Stimulated activated naive CD4-positive, alpha-beta T cell (primary cell): ENCODE measurements at places on chromosomes 11 and 22.

GRCh38 chr11:97269527-97269926 is 879.7 kb downstream of the JRKL start:
- DNase-seq, result no peak

DNA sequence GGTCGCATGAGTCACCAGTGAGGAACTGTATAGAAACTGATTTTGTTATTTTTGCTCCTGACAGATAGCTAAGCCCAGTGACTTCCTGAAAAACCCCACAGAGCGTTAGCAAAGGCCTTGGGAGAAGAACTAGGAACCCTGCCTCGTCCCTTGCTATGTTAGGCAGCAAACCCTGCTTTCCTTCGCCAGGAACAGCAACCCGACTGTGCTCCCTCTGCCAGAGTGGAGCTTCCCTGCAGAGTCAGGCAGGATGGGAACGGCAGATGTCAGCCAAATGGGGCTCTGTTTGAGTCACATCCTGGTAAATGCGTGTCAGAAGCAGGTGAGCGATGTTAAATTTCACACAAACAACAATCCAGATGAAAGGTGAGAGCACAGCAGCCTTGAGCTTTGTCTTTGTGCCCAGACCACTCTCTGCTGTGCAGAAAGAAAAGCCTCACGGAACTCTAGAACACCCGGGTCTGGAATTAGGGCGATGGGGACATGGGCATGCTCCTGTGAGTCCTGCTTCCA is 186.6 kb downstream of the ADAMTS15 start:
- DNase-seq, result no peak

DNA sequence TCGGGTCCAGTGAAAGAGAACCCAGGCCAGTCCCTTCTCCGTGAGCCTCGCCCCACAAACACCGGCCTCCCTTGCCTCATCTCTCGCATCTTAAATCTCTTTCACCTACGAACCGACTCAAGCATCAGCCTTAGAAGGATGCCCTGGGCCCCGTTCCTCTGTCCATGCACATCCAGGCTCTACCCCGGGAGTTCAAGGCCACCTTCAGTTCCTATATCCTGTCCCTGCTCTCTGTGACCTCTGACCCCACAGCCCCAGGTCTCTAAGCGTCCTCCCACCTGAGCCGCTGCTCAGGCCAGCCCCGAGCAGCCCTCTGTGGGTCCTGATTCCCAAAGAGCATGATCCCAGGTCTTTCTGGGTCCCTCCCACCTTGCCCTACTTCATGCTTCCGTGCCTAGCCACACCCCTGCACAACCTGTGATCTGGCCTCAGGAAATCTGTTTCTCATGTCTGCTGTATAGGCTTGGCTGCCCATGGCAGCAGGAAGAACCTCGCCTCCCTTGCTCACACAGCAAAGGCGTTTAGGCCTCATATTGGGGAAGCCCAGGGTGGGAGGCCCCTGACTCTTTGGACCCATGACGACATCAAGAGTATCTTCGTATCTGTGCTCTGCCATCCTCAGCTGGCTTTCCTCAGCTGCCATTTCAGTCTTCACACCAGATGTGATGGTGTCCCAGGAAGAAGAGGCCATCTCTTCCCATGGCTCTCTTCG is 77.5 kb upstream of the SEPTIN5 start:
- no peak for DNase-seq

DNA sequence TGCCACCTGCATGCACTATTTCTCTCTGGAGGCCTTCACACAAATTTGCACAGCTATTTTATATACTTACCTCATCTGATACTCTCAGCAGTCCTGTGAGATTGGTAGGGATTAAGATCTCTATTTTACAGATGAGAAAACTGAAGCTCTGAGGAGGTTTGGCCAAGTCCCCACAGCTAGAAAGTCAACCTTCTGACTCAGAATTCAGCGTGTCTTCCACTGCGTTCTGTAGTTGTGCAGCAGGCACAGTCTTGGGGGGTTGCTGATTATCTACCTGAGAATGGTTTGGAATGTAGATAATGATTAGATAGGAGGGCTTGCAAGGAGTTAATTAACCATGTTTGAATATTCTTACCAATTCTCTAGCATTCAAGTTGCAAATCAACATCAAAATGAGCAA is 2.5 kb upstream of the SORL1 start:
- no peak for DNase-seq

GRCh38 chr11:120904116-120904515 is 119.8 kb upstream of the TBCEL start:
- DNase-seq, result no peak
